Activated B cell treated with CpG ODN at 0.5 μM for 24 hours (primary cell): ENCODE measurements at places on chromosomes 7 and 10. TPM values are rescaled to one million over a fixed set of nuclear protein-coding genes. Genes with fewer than 3 reads are reported as not detected.

The SLC26A5 gene
- total RNA-seq: not detected in 2 replicates

The ARID5B gene
- 67.4 and 76.8 TPM in 2 replicates for total RNA-seq

The ACTA2 gene
- total RNA-seq: 1.5 and 2.4 TPM in 2 replicates

The SH2B2 gene
- total RNA-seq: 28.2 and 32.1 TPM in 2 replicates

The SPDYE16 gene
- total RNA-seq: 0.59 TPM in 1 of 2 replicates, not detected in the other

The TMEM176B gene
- total RNA-seq: 0.47 TPM in 1 of 2 replicates, not detected in the other

The ASAH2 gene
- total RNA-seq: 1.8 and 2.3 TPM in 2 replicates

The SERPINE1 gene
- total RNA-seq: not detected in 2 replicates
